ENCODE measurements at places on chromosomes 1 and 21.
A peak's percentile ranks its signal among the peaks of the same experiment; 100 is the strongest.

DNA sequence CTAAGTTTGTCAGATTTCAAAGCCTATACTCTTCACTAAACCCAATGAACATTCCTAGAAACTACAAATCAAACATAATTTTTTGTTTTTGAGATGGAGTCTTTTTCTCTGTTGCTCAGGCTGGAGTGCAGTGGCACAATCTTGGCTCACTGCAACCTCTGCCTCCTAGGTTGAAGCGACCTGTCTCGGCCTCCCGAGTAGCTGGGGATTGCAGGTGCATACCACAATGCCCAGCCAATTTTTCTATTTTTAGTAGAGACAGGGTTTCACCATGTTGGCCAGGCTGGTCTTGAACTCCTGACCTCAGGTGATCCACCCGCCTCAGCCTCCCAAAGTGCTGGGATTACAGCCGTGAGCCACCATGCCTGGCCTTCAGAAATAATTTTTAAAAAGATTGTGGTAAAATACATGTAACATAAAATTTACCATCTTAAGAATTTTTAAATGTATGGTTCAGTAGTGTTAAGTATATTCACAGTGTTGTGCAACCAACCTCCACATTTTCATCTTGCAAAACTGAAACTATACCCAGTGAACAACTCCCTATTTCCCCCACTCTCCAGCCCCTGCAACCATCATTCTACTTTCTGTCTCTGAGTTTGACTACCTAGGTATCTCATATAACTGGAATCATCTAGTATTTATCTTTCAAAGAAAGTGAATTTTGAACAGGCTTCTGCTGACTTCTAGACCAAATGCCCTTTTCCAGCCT is 2.7 kb upstream of the CFAP141 start:
- DNase-seq = no peak

GRCh38 chr1:172818841-172819527 is 160.1 kb downstream of the FASLG start:
- DNase-seq = peak; percentile 28

DNA sequence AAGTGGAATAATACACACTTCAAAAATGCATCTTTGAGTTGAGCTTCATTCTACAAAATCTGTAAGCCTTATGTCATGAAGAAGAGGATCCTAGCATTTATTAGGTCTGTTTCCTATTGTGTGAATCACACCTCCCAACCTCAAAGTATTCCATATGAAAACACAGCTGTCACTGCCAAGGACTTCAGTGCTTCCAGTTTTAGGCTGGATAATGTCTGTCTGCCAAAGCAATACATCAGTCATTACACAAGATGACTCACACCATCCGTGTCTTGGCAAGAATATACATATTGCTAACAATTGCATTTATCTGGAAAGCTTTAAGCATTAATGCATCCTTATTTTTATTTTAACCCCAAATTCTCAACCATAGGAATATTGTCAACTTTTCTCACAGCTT is 125.7 kb upstream of the TMPRSS15 start:
- no peak for DNase-seq

DNA sequence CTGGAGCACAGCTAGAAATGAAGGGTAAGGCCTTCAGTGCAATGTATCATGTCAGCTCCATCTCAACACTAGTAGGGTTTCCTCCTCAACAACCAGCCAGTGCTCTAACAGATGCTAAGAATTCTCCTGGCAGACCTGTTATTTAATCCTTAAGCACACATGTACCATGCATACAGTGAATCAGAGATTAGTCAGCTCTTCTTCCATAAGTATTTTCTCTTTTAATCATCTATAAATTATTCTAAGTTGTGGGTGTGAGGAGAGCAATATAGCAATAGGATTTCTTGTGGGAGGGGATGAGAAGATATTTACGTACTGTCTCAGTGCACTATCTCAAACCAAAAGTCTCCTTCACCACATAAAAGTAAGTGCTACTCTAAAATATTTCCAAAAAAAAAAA is 95.3 kb downstream of the COP1 start:
- DNase-seq = no peak

GRCh38 chr1:40592107-40592803 is 60.8 kb downstream of the ZNF684 start:
- DNase-seq = no peak

DNA sequence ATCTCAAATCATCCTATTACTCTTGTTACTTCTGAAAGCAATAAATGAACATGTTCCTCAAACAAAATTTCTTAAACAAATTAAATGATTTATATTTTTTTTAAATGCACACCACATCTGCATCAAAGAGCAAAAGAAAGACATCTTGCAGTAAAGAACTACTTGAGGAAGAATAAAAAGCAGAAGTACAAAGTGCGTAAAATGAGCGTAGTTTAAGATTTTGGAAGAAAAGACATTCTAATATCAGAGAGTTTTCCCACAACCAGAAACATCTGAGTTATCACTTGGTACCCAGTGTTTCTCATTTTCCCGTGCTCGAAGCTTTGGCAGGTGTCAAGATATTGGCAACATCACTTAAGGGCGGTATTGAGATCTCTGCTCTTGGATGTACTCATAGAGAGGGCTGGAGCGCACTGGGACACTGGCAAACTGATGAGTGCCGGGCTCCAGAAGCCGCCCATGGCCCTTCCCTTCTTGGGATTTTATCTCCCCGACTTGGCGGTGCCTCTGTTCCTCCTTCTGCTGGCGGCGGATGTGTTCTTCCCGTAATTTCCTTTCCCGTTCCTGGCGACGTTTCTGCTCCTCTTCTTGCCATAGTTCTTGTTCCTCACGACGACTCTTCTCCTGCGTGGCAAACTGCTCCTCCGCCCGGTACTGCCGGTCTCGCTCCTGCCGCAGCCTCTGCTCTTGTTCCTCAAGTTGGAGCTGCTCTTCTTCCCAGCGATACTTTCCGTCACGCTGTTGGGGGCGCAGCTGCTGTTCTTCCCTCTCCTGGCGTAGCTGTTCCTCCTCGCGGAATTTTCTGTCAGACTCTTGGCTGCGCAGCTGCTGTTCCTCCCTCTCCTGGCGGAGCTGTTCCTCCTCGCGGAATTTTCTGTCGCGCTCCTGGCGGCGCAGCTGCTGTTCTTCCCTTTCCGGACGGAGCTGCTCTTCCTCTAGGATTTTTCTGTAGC is 7.9 kb downstream of the TCHH start:
- no peak for DNase-seq

DNA sequence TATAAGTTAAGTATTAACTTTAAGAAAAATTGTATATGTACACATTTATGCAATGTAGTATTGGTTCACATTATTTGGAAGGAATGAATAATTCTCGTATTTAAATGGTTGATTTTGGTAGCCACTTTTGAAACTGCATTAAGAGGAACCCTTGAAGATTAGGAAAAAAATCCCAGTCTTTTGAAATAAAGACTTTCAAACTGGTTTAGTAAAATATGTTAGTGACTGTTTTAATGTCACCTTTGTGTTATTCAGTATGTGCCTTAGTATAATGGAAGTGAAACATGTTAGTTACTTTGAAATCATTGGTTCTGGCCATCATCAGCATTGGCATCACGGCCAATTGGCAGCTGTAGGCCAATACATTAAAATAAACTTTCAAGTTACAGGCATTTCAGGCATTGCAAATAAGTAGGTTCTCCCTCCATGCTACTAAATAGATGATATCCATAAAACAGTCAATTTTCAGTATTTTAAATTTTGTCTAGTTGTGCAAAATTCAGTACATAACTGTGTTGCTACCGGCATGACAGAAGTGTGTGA is 4.4 kb downstream of the MIER1 start:
- no peak for DNase-seq

DNA sequence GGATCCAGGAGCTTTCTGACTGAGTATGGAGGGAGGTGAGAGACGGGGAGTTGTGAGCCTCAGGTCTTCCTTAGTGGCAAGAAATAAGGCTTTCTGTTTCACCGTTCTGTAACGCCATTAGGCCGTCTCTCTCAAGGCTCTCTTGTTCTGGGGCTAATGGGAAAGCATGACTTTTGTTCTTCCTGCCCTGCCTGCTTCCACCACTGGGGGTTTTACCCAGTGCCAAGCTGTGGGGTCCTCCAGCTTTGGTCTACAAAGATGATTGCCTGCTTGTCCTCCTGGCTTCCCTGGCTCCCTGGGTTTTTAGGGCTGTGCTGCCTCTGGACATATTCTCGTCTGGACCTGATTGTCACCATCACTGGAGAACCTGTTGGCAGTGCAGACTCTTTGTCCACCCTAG is 74.8 kb upstream of the TINAGL1 start:
- DNase-seq = no peak
